ENCODE measurements at places on chromosomes 2 and 18.
A peak's percentile ranks its signal among the peaks of the same experiment; 100 is the strongest.

DNA sequence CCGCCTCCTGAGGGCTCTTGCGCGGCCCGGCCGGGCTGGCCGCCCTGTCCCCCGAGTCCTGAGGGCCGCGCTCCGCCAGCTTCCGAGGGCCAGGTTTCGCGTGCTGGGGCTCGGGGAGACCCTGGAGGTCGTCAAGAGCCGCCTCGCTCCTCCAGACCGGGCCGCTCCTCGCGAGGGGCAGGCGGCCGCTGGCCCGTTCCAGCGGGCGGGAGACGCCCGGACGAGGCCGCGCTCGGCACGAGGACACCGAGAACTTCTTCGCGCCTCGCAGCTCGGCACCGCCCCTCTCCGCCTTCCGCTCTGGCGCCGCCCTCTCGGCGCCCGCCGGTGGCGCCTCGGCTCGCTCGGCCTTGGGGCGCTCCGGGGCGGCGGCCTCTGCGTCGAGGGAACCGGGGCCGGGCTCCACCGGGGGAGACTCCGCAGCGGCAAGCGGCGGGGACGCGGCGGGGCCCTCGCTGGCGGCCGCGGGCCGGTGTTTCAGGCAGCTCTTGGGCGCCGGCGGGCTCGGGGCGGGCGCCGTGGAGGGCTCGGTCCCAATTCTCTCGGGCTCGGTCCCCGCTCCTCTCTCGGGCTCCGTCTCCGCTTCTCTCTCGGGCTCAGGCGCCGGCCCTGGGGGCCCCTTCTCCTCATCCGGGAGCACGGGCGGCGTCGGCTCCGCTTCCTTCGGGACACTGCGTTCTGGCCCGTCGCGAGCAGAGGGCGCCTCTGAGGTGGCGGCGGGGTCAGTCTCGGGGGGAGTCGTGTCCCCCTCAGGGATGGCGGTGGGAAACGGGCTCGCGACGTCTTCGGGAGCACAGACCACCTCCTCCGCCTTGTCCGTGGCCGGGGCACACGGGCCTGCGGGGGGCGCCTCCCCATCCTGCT, 91.6 kb upstream of the MGAT4A start:
- no peak for DNase-seq

- DNase-seq, result no peak
Measured at GRCh38 chr2:9100080-9100876, 96.8 kb upstream of the MBOAT2 start.

DNA sequence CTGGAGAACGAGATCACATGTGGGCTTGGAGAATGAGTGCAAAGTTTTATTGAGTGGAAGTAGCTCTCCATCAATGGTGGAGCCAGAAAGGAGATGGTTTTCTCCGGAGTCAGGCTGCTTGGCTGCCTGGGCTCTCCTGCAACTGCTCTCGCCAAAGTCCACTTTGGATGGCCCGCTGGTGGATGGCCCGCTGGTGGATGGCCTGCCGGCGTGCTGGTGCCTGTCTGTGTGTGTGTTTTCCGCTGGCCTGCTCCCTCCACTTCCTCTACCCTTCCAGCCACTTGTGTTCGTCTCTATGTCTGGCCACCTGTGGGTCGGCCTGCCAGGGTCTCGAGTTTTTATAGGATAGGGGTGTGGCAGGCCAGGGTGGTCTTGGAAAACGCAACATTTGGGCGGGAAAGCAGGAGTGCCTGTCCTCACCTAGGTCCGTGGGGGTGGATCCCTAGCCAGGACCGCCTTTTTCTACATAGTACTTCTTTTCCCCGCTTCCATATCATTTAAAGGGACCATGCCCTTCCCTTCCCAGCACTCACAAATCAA, 1292.1 kb upstream of the PIK3C3 start:
- DNase-seq, result no peak

GRCh38 chr18:59837586-59837985, 62.2 kb upstream of the PMAIP1 start:
- DNase-seq, result peak; percentile 34

GRCh38 chr18:61785588-61785987, 107.2 kb downstream of the RNF152 start:
- DNase-seq, result no peak

GRCh38 chr2:29006092-29006979, 25.2 kb downstream of the TOGARAM2 start:
- peak; percentile 55 for DNase-seq
